ENCODE measurements at places on chromosomes 2 and 18. TPM values are rescaled to one million over a fixed set of nuclear protein-coding genes. Genes with fewer than 3 reads are reported as not detected.

- DNase-seq = no peak
These were observed 30.1 kb upstream of the PNO1 start for GRCh38 chr2:68127358-68128242.

TRPM8 gene
- not detected for total RNA-seq

DNA sequence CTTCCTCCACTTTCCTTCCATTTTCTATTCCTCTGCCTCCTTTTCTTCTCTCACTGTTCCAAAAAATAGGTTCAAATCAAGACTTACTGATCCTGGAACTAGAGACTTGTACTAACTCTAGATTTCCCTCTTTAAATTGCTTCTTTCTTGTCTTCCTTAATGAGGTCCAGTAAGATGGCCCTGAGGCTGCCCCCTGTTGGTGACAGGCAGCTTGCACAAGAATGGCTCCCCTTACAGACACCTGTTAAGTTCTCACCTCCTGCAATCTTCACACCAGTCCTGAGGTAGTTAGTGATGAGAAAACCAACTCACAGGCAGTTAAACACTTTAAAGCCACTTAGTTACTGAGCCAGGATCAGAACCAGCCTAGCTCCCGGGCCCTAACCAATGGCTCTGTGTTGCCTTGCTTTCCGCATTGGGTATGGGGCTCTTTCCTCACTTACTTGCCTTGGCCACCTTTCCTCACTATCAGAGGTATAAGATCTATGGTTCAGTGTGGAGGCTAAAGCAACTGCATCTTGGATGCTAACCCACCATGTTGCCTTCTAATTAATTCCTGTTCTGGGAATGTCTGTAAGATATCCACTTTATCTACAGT, 130.6 kb downstream of the AKAIN1 start:
- DNase-seq = peak; percentile 15

GRCh38 chr2:12284487-12284886, 432.2 kb upstream of the TRIB2 start:
- DNase-seq = no peak

GRCh38 chr2:54559593-54560145, 103.5 kb downstream of the SPTBN1 start:
- DNase-seq = no peak

DNA sequence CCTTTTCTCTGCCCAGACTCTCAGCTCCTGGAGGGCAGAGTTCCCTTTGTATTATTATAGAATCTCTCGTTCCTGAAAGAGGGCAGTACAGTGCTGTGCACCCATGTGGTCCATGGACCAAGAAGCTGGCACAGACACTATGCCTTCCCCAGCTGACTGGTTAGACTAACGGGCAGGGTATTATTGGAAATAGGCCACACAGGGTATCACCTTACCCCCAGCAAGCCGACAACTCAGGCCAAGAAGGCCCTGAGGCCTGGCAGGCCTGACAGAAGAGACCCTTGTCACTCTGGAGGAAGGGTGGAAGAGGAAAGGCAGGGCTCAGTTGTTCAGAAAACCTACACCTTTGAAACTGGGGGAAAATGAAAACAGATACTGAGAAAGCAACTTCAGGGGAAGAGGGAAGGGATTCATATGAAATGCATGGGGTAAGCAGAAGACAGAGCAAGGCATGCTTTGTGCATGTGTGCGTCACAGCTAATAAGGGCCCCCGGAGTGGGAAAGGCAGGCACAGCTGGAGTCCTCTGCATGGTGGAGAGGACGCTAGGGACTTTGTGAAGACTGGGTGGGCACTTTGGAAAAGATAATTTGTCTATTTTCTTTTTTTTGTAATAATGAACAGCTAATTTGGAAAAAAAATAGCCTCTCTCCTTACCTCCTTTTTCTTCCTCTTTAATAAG, 476.8 kb upstream of the CELF4 start:
- DNase-seq = no peak

Measured in activated T-cell treated with anti-CD3 and anti-CD28 coated beads, Interleukin-2, amount 50 U/mL, for 72 hours (primary cell).